ENCODE measurements at places on chromosomes 1 and 21. TPM values are rescaled to one million over a fixed set of nuclear protein-coding genes. Genes with fewer than 3 reads are reported as not detected.

NTRK1 gene
- 2.0 TPM for total RNA-seq

LAD1 gene
- 17.6 TPM for total RNA-seq

URB2 gene
- 8.4 TPM for total RNA-seq

KIAA0319L gene
- 74.8 TPM for total RNA-seq

POU3F1 gene
- total RNA-seq, result 0.88 TPM

OR2T27 gene
- not detected for total RNA-seq

CREB3L4 gene
- total RNA-seq, result 15.7 TPM

SAMD11 gene
- 136 TPM for total RNA-seq

WNT3A gene
- total RNA-seq, result 0.06 TPM

SPRR1A gene
- not detected for total RNA-seq

EPHB2 gene
- 20.8 TPM for total RNA-seq

COPA gene
- 127 TPM for total RNA-seq

Data from metanephros (tissue), 2 donors.